Bronchial epithelial cell (primary cell): ENCODE measurements at places on chromosomes 13 and 19. TPM values are rescaled to one million over a fixed set of nuclear protein-coding genes. Genes with fewer than 3 reads are reported as not detected.

GRCh38 chr13:77062097-77062496 lies 35.1 kb upstream of the FBXL3 start:
- DNase-seq, result no peak

GRCh38 chr13:53191091-53191490 lies 162.5 kb downstream of the OLFM4 start:
- DNase-seq, result peak; percentile 81

DNA sequence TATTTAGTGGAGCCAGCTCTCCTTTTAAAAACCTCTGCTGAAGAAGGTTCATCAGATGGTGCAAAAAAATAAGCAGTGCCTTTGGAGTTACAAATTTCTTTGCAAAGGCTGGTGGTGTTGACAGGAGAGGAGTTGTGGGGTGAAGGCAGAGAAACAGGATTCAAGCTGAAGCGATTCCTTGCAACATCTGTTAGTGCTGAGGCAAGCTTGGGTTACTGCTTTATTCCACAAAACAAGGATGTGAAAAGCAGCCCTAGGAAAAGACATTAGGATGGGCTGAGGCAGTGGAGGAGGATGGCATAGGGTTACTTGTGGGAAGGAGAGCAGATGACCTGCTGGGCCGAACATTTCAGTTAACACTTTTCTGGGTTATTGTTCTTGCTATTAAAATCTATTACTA lies 390.7 kb downstream of the DLEU7 start:
- DNase-seq, result no peak

DNA sequence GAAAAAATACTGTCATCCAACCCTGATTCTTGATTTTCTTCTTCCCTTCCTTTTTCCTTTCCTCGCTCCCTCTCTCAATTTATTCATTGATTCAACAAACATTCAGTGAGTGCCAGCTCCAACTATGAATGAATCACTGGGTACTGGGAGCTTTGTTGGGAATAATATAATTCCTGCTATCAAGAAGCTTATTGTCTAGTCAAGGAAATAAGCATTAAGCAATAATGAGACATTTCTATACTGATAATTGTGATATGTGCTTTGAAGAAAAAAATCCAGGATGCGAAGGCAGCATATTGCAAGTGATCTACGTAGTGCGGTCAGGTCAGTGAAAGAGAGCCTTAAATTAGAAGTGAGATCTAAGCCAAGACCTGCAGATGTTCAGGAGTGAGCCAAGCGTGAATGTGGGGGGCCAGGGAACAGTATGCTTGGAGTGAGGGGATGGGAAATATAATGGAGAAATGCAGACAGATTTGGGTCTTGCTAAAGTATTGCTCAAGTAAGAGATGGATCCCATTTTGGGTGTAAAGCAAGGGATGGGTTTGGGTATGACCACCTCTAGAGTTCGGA lies 253.5 kb downstream of the LHFPL6 start:
- peak; percentile 15 for DNase-seq

DNA sequence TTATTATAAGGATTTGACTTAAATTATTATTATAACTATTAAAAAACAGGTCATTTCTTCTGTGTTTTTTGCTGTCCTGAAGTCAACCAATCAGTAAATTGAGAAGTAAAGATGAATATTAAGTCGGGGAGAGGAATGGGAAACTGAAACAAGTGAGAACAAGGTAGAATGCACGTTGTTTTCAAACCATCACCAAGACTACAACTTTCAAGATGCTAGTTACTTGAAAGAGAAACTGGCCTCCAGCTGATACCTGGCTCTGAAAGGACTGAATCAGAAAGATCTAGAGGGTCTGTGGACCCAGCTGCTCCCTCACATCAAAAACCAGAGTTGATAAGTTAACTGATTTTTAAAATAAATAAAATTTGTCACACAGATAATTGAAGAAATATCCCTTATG lies 1301.5 kb upstream of the ATXN8OS start:
- no peak for DNase-seq

DNA sequence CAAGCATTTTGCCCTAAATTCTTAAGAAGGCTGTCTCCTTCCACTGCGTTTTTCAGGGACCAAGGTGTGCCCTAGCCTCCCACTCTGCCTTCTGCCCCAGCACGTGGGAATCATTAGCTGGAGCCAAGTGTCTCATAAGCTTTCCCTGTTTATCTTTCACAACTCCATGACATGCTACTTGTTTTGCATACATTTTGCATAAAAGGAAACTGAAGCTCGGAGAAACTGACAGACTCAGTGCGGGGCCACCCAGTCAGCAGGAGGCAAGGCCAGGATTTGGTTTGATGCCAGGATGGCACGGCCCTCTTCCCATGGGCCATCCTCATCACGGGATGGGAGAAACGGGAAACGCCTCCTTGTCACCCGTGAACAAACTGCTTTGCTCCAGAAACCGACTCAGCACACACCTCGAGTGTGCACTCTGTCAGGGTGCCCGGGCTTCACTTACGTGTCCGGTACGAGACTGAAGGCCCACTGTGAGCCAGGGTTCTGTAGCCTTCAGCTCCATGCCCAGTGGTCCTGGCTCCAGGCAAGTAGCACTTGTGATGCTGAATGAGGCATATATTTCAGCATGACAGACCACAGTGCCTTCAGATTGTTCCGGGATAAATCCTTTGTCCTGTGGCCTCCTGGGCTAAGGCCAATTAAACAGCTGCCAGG lies 9.6 kb downstream of the CEBPA start:
- DNase-seq, result peak; percentile 77

DNA sequence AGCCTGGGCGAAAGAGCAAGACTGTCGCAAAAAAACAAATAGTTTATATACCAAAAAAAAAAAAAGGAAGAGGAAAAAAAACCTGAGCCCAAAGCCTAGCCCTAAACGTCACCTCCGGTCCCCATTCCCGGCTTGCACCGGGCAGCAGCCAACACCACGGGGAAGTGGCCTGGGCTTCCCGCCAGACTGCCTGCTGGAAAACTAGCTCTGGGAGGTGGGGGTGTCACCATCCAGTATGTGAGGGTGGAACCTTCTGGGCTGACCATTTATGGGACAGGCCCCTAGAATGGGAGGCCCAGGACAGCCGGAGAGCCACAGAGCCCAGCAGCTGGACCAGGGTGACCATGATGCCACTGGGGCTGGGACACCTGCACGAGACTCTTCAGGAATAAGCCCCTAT lies 37.3 kb downstream of the IL12RB1 start:
- DNase-seq, result no peak

The CGB5 gene
- total RNA-seq, result 0.26 and 0.64 TPM in 2 replicates

The MEIS3 gene
- 8.7 and 11.3 TPM in 2 replicates for total RNA-seq

DNA sequence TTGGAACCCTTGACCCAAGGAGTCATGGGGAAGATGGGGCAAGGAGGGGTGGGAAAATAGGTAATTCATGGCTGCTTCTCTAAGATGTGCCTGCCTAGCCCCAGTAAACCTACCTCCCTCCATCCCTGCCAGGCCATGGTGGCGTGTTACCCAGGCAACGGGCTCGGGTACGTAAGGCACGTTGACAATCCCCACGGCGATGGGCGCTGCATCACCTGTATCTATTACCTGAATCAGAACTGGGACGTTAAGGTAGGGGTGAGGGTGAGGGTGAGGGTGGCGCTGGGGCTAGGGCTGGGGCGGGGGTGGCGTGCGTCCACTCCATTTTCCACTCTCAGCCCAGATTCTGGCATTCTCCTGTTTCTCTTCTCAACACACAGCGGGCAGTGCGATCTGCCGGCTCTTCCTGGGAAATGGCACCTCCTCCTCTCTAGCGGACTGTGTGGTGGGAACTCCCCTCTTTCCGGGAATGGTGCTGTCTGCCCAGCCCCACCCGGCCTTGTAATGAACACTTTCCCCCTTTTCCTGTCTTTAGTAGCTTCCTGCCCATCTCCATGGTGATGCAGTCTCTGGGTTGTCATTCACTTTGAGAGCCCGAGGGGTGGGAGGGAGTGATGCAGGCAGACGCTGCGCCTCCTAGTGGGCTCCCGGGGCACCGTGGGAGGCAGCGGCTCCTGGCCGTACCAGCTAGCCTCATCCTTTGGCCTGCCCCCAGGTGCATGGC lies 7.6 kb downstream of the EGLN2 start:
- peak; percentile 90 for DNase-seq

- DNase-seq, result no peak
These were observed 12.9 kb downstream of the MYDGF start for GRCh38 chr19:4657262-4657661.

GRCh38 chr19:34308381-34309367 lies 54.3 kb downstream of the GARRE1 start:
- no peak for DNase-seq

DNA sequence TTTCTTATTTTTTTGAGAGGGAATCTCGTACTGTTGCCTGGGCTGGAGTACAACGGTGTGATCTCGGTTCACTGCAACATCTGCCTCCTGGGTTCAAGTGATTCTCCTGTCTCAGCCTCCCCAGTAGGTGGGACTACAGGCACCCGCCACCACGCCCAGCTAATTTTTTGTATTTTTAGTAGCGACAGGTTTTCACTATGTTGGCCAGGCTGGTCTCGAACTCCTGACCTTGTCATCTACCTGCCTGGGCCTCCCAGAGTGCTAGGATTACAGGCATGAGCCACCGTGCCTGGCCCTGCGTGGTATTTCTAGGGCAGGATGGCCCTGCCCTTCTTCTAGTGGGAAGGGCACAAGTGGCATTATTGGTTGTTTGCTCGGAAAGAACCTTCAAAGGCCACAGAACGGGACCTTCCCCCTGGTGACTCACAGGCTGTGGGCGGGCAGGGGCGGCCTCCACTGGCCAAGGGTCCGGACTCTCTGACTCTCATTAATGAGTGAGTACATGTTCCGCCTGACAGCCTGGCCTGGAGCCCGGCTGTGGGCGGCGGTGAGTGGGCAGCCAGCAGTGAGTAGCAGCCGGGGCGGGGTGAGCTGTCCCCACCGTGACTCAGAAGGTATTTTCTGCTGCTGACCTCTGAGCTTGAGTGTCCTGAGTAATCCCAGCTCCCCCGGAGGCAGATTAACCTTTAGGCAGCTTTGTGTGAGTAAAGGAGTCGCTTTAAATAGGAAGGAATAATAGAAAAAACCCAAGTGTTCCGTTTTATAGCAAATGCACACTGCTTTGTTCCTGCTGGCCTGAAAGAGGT lies 5.1 kb downstream of the DOT1L start:
- peak; percentile 97 for DNase-seq

- DNase-seq, result no peak
These were observed 117.0 kb upstream of the SOX21 start for GRCh38 chr13:94829185-94829836.

DNA sequence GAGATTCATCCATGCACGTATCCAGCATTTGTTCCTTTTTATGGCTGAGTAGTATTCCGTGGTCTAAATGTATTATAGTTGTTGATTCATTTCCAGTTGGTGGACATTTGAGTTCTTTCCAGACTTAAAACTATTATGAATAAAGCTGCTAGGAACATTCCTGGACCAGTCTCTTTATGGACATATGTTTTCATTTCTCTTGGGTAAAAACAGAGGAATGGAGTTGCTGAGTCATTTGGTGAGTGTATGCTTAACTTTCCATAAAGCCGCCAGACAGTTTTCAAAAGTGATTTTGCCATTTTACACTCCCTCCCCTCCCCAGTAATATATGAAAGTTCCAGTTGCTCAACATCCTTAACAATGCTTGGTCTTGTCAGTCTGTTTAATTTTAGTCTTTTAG lies 116.4 kb downstream of the TSHZ3 start:
- DNase-seq, result peak; percentile 62

- peak; percentile 75 for DNase-seq
These were observed 789.7 kb upstream of the PRR20A start for GRCh38 chr13:56351041-56351440.
